CMK (cell line): ENCODE measurements at places on chromosomes 7 and 10.

DNA sequence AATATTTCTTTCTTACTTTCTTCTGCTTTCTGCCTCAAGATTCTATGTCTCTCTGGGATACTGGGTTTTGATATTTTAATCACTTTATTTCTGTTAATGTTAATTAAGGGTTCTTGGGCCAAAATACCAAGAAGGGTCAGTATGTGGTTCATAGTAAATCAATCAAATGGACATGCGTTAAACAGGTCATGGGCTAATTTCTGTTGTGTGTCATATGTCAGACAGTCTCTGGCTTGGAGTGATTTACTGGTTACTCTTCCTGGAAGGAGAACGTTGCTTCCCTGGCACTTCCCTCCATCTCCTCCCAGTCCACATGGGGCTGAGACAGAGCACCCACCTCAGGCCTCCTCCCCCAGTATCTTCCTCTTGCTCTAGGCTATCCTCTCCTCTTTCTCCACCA, 489.1 kb downstream of the SUGCT start:
- DNase-seq, result no peak

DNA sequence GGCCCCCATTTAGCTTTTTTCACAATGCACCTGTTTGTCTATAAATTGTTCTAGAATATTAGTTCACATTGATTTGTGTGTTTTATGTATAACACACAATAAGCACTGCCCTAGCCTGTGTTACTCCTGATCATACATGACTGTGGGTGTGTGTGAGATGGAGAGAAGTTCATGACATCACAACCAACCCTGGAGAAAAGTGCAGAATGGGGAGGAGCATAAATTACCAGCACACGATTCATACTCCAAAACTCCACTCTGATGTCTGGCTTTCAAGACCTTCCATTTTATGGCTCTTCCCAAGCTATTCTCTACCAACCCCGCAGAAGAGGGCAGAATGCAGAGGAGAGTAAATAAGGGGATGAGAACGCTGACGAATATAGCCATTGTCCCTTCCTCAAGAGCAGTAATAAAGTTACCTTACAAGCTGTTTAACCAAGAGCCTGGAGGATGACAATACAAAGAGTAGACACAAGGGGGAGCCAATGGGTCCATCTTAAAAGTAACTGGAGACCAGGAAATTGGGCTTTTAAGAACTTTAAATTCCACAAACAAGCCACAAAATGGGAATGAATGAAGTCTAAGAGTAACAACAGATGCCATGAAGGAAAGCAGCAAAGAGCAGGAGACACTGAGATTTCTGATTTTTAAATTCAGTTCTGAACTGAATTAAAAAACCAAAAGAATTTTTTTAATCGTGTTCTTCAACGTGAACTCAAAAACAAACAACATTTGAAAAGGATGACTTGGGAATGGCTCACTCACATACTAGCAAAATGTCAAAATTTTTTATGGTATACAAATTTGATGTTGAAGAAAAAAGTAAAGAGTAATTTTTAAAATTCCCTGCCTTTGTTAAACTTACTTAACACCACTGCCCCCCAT, 159.6 kb downstream of the PARD3 start:
- no peak for DNase-seq

GRCh38 chr10:66098595-66099480, 827.0 kb upstream of the LRRTM3 start:
- DNase-seq, result no peak

DNA sequence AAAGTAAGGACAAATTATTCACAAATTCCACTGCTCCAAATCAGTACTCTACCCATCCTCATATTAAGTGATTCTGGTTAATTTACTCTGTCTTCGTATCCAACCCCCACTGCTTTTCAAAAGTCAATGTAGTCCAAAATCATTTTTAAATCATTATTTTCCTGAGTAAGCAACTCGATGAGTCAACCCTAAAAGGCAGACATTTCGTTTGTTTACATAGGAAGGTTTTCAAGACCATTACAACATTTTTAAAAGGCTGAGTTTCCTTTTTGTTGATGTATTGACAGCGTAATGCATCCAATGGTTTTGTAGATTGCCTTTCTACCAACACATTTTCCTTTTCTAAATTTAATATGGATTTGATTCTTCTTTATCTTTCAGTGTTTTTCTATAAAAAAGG, 523.0 kb upstream of the ANKRD30A start:
- DNase-seq, result no peak

DNA sequence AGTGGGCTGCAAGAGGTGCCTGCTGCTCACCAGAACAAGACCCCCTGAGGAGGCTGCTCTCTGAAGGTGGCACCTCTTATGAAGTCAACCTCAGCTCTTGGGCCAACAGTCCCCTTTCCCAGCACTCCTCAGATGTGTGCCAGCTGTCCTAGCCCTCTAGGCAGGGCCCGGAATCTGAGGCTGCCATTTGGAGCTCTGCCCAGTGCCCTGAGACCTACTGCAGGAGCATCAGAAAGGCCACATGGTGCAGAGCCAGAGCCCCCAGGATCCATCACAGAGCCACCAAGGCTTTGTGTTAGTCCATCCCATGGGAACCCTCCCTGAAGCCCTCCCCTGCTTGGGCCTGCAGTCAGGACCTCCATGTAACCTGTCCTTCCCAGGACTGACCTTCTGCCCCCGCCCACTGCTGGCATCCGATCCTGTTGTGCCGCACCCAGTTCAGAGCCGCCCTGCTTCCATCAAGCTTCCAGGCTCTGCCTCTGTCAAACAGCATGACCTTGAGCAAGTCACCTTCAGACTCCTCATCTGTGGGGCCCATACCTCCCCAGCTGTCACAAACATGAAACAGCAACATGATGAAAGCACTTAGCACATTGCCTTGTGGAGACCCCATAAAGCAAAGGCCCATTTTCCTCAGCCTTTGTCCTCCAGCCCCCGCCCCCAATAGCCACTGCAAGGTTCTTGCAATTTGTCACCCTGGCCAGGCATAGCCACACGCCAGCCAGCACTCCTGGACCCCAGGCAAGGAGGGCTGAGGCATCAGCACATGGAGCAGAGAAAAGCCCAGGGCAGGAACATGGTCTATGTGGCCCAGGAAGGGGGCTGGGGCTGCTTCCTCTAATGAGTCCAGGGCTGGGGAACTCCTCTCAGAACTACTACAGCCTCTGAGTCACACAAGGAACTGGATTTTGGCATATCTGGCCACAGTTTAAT, 51.7 kb downstream of the GRID1 start:
- no peak for DNase-seq

DNA sequence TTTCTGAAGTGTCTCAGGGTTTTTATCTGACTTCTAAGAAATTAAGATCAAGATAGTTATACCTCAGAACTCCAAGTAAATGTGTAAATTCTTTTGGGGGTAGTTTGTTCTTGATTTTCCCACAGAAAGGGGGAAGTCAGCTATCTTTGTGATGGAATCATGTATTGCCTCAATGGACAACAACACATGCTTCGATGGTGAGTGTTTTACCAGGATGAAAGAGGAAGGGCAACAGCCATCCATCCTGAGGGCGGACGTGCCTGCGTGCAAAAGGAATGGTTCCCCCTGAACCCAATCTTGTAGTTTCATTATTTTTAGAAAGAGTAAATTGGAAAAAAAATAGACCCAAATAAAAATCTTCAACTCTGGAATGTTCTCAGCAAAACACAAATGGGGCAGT, 67.2 kb upstream of the ZPBP start:
- no peak for DNase-seq

DNA sequence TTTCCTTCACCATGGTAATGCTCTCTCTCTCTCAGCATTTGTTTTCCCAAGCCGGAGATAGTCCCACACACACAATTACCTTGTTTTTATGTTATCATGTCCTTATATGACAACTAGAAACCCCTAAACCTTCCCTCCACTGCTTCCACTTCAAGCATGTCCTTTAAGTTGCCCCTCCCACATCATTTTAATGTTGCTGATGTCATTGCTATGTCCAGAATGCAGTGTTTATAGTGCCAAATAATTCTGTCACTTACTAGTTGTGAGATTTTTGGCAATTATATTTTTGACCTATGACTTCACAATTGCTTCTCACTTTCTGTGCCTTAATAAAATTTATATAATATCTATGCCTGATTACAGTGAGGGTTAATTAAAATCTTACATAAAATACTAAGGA, 645.9 kb downstream of the XPNPEP1 start:
- no peak for DNase-seq

DNA sequence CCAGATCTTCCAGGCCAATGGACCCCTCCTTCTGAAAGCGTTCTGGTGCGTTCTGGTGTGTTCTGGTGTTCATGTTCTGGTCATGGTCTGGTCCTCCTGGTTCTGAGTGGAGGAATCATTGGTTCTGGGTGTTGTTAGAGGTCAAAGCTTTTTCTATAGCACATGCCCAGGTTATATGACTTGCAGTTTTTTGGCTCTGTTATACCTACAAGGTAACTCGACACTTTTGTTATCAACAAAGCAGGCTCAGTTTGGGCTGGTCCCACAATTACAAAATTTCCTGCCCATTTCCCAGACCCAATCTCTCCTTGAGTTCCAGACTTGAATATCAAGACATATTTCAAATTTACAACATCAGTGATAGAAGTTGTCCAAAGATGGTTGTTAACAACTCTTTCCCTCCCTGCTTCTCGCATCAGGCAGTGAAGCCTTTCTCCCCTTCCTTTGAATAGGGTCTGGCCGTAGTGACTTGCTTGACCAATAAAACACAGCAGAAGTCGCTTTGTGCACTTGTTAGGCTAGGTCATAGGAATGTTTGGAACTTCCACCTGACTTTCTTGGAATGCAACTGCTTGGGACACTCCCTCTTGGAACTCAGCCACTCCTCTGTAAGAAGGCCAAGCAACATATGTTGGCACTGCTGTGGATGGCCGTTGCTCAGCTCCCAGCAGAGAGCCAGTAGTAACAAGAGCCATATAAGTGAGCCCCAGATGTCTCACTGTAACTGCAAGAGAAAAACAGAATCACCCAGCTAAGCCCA, 83.1 kb upstream of the STEAP1B start:
- DNase-seq, result no peak

GRCh38 chr10:22252224-22252800, 34.5 kb upstream of the EBLN1 start:
- DNase-seq, result no peak
